Kidney tubule cell (primary cell): ENCODE measurements at places on chromosomes 1 and 21.

GRCh38 chr1:176800978-176801513, 338.1 kb downstream of the PAPPA2 start:
- no peak for DNase-seq

GRCh38 chr1:14313731-14314431, 284.6 kb upstream of the KAZN start:
- DNase-seq: no peak

GRCh38 chr1:78607334-78607927, 12.8 kb upstream of the IFI44L start:
- peak; percentile 49 for DNase-seq

DNA sequence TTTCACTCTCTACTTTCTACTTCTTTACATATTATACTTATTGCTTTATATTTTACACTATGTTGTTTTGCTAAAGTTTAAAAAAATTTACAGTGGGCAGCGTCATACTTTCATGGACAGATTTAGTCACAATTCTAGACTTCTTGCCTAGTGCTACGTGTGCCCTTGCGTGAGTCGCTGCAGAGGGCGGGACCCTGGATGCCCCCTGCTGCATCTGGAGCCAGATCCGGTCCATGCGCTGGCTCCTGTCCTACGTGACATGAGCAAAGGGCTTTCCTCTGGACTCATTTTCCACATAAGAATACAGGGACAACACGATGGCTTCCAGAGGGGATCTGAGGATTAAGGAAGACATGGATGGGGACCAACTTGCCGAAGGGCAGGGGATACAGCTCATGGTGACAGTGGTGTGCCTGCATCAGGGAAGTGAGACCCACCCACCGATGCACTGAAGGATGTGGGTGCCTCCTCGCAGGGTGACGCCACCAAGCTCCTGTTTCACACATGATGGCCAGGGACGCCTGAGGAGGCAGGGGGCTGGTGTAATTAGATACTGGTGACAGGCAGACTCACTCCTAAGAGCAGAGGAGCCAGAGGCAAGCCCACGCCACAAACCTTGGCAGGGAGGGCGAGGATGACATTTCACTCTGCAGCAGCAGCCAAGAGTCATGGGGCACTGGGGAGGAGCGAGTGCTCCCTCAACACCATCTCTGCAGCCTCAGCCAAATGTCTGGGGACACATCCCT, 86.6 kb downstream of the DMRTB1 start:
- no peak for DNase-seq

DNA sequence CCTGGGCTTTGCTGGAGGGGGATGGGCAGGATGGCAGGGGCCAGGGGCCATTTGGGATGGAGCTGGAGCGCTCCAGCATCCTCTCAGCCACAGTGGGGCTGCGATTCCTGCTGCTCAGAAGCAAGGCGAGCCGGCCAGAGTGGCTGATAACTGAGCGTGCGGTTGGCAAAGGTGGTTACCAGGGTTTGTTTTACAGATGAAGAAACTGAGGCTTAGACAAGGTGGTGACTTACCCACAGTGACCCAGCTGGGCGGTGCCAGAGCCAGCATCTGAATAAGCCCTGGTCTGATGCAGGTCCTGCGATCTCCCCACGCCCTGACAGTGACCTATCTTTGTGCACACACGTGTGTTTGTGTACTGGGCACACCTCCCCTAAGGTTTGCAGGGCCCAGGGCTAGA, 5.9 kb upstream of the PRXL2B start:
- no peak for DNase-seq

DNA sequence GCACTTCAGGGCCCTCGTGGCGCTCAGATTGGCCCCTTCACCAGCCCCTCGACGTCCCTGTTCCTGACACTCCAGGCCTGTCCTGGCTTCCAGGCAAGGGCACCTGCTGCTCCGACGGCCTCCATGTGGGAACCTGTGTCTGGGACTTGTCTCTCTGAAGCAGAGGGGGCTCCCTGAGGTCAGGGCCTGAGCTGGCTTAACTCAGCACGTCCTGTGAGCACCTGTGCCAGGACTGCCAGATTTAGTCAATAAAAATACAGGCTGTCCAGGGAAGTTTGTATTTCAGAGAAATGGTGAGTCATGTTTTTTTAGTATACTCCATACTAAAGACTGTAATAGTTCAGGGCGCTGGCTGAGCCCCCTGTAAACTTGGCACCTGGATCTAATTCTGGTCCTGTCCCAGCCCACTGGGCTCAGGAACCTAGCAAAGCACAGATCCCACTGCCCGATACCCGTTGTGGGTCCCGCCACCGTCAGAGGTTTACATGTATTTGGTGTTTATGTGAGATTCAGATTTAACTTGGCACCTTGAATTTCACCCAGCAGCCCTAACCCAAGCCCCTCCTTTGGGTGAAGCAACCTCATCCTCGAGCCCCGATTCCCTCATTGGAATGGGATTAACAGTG, 109.9 kb upstream of the IFFO2 start:
- peak; percentile 37 for DNase-seq

DNA sequence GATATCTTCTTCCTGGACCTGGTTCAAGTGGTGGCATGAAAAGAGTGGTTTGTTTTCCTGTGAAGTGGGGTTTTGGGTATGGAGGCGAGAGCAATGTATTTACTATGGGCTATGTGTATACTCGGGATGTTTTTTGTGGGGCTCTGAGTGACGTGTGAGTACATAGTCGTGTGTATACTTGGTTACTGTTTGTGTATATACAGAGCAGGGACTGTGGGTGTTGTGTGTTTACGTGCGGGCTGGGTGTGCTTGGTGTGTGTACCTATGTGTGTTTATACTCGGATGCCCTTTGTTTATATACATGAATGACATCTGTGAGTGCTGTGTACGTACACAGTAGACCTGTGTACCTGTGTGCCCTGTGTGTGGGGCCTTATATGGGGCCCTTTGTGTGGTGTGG, 50.0 kb downstream of the YARS1 start:
- DNase-seq: no peak

DNA sequence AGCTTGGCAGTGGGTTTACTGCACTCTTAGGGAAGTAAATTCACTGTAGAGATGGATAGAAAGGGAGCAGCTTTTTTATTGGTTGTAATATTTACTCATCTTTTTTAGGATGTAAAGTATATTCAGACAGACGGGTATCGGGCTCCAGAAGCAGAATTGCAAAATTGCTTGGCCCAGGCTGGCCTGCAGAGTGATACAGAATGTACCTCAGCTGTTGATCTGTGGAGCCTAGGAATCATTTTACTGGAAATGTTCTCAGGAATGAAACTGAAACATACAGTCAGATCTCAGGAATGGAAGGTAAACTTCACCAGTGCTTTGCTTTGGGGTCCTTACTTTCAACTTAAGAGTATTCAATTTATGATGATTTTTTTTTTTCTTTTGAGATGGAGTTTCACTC, 3.2 kb downstream of the UHMK1 start:
- DNase-seq: no peak

DNA sequence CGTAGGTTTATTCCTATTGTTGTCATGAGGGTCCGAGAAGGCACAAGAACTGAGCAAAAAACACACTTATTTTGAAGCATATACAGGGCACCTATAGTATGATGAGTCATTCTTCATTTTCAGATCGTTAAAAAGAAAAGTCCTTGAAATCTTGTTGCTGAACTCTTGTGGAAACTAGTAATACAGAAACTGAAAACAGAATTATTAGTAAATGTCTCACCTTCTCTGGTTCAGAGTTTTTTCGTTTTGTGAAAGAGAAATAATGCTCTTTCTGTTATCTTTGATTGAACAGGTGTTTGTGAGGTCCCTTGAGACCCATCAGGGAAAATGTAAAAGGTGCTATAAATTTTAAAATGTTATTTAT, 102.0 kb upstream of the COA6 start:
- no peak for DNase-seq

DNA sequence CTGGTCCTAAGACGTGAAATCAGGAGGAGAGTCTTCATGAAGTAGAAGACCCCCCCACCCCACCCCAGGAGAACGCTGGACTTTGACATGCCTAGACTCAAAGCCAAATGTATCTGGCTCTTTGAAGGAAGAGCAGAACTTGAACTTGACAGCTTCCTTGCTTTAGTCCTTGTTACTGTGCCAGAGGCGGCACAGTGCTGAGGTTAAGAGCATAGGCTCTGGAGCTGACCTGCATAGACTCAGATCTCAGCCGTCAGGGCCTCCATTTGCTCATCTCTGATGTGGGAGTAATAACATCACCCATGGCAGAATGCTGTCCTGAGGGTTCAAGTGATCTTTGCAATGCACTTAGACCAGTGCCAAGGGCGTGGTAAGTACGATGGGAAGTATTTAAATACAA, 39.0 kb downstream of the COL6A1 start:
- no peak for DNase-seq

GRCh38 chr1:61344696-61345095, 262.3 kb downstream of the NFIA start:
- DNase-seq: no peak

DNA sequence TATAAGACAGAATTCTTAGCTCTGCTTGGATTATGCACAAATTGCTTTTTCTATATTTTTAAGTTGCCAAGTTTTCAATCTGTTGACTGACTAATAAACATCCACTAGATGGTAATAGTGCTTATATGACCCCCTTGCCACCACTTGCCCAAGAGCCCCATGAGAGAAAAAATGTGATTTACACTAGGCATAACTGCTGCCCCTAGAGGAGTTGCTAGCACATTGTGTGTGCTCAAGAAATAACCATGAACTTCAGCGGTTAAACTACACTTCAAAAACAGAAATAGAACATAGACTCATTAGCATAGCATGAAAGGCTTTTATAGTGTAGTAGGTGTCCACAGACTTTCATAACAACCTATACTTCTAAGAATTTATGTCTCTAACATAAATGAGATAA, 61.4 kb downstream of the BRINP3 start:
- DNase-seq: no peak

DNA sequence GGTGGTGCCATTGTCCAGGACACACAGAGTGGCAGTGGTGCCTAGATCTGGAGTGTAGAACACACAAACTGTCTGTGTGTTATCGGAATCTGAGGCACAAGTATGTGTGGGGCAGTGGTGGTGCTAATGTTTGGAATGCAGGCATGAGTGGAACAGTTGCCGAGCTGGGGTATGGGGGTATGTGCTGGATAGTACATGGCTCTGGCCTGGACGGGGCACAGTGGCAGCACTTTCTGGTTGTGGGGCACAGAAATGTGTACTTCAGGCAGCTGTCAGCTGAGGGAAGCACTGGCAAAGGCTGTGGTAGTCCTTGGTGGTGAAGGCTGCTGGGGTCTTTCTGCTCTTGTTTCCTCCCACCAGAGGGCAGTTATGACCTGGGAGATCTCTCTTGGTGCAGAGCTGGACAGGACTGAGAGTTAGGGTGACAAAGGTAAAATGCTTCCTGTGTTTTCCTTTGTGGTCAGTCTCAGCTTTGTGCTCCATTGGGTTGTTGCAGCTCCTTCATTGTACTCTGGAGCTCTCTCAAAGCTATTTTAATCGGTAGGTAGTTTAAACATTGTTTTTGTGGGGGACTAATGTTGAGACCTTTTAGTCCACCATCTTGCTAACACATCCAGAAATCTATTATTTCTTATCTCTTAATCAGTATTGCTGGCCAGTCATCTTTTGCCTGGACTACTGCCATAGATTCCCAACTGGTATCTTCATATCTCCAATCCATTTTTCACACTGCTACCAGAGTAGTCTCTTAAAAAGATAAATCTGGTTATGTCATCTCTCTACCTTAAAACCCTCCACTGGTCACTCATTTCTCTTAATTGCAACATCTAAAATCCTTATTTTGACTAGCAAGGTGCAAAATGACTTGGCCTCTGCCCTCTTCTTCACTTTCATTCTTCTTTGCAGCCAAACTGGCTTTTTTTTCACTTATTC, 83.9 kb upstream of the NBPF4 start:
- DNase-seq: peak; percentile 13

- DNase-seq: no peak
These were observed 7.1 kb downstream of the TMEM54 start for GRCh38 chr1:32894019-32894600.

DNA sequence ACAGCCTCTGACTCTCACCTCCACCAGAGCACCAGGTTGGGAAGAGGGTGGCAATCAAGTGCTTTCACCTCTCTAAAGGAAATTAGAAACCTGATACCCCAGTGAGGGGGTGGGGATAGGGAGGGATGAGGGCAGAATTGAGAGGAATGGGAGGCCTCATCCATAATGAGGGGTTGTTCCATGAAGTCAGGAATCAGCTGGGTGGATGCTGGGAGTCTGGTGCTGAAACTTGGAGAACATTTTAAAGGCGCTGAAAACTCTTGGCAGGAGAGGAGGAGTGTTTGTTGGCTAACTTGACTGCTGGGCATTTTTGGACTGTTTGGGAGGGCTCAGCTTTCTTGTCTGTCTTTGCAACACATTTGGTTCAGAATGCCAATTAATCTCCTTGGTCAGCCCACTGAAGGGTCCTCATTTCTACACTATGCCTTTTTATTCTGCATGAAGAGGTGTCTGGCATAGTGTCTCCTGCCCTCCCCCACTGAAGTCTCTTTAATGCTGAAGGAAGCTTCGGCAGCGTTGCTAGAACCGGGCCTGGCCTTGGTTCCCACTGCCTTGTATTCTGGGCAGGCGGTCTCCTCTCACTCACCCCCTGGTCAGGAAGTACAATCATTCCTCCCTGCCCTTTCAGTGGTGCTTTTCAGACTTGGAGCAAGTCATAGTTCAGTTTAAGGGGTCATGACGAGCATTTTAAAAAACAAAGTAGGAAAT, 2.2 kb downstream of the PHGDH start:
- no peak for DNase-seq

DNA sequence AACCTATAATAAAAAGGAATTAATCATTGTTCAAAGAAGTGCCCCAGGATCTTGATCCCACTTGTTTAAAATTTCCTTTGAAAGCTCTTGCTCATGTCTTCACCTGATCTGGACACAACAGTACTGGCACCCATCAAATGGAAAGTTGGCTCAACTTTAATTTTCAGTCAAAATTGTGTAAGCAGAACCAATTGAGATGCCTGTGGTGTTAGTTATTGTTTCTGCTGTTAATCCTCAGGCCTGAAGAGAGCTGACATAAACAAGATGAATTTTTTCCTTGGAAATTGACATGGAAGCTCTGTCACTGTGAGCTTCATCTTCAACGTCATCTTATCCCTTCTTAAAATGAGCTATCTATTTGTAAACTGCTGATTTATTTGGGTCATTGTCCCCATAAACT, 88.3 kb upstream of the TNFSF4 start:
- no peak for DNase-seq

DNA sequence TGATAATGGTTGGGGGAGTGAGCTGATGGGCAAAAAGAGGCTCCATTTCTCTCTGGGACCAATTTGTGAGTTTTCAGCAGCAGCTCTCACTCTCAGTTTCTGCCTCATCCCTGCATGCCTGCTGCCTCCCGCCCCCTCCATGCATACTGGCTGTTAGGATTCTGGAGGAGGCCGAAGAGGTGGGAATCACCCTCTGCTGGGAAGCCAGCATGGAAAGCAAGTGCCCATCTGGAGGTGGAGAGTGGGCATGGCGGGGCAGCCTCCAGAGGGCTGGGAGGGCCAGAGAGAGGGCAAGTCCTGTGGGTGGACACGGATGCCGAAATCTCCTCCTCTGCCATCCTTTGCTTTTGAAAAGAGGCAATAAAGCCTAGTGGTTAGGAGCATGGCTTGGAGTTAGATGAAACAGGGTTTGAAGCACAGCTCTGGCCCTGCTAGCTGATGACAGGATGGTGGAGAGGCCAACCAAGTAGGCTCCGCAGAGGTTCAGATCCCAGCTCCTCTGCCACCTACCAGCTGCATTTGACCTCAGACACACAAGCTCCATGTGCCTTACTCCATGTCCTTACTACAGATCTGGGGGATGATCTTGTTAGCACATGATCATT, 113.4 kb downstream of the GRIK3 start:
- DNase-seq: no peak

- DNase-seq: peak; percentile 95
These were observed 27.5 kb upstream of the MYSM1 start for GRCh38 chr1:58727364-58727763.
